CMK (cell line): ENCODE measurements at places on chromosomes 5 and 9.
A peak's percentile ranks its signal among the peaks of the same experiment; 100 is the strongest.

DNA sequence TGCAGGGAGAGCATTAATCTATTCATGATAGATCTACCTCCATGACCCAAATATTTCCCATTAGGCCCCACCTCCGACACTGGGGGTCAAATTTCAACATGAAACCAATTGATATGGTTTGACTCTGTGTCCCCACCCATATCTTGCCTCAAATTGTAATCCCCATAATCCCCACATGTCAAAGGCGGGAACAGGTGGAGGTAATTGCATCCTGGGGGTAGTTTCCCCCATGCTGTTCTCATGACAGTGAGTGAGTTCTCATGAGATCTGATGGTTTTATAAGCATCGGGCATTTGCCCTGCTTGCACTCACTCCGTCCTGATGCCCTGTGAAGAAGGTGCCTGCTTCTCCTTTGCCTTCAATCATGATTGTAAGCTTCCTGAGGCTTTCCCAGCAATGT, 153.5 kb downstream of the SV2C start:
- no peak for DNase-seq

DNA sequence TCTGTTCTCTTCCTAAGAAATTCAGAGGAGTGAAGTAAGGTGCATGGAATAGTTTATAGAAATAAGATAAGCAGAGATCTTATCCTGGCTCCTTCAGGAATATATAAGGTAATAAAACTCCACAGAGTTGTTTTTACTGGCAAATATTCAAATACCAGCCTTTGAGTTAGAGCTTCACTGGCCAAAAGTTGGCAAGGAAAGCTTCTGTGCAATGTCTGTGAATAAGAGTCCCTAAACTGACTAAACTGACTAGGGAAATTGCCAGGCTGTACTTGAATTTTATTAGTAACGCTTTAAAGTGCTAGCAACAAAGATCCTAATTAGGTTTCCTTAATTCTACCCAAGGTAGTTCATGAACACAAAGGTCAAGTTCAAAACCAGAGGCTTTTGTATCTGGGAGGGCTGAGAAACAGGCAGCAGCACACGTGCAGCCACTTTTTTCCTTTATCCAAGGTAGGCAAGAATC, 131.1 kb upstream of the MPDZ start:
- DNase-seq = no peak

DNA sequence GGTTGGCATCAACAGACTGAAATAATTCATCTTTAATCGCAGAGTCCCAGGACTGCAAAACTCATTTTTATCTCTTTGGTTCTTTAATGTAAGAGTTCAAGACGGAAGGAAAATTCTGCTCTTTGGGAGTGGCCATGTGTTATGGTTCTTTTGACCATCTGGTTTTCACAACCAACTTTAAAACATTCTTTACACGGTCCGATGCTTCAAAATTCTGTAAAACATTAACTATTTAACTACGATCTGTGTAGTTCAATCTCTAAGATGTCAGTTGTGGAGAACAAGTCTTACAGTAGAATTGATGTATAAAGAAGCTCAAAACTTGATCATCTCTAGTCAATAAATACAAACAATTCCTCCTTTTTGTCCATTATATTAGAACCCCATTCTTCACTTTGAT, 83.0 kb downstream of the CMYA5 start:
- no peak for DNase-seq

- no peak for DNase-seq
These were observed 944 bp downstream of the ATOX1 start for GRCh38 chr5:151757233-151758140.

DNA sequence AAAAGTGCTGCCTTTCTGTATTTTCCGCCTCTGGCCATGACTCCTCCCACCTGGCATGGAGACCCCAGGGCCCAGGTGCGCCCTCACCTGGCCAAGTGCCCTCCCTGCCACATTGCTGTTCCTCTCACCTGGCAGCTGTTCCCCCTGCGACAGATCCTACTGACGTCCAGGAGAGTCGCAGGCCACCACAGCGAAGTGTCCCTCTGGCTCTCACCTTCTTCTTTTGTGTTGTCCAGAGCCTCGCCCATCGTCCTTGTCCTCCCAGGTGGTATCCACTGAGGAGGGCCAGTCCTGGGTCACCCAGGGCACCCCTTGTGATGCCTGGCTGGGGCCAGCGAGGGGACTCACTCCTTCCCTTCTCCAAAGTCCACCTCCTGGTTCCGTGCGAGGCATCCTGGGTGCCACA, 2.6 kb downstream of the NKD2 start:
- DNase-seq = no peak

DNA sequence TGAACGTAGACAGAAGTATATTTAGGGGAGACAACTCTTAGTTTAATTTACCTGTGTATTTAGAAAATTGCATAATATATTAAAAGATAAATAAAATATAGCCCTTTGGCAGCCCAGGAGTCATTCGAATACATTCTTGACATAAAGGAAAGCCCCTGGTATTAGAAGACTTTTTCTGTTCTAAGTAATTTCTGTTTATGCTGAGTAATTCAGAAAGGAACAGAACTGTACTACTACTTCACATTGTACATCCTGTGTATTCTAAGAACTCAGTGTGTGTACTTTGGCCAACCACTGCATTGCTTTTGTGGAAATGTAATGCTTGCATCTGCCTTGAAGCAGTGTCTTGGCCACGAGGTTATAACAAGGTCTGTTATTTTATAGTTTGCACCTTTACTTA, 136.4 kb downstream of the KDM4C start:
- no peak for DNase-seq

- no peak for DNase-seq
These were observed 54.1 kb downstream of the FAT2 start for GRCh38 chr5:151537044-151537443.

GRCh38 chr9:87447547-87448432, 49.9 kb upstream of the DAPK1 start:
- no peak for DNase-seq

DNA sequence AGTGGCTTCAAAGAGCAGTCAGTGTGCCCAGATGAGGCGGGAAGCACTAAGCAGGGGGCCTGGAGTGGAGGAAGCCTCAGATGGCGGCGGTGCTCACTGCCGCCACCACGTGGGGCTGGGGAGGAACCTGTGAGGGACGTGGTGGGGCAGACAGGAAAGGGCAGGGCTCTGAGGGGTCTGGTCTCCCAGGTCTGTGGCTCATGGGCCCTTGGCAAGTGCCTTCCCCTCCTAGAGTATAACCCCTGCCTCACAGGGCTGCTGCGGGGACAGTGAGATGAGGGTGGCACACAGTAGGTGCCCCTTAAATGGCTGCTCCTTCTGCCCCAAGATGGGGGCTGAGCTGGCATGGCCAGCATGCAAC, 26.6 kb downstream of the NR5A1 start:
- peak; percentile 45 for DNase-seq

DNA sequence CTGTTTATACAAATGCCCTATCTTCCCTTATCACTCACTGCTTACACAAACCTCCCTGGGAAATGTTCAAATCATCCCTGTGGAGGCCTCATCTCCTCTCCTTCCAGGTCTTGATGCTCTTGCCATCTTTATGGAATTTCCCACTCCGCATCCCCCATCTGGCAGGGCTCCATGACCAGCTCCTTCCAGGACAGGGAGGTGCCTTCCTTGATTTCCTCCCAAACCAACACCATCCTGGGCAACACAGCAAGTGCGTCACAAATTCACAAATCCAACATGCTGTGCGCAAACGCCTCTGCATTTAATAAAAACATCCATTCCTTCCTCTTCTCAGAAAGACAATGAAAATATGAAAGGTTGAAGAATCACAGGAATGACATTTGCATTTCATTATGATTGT, 51.7 kb downstream of the EPB41L4A start:
- no peak for DNase-seq

GRCh38 chr9:91488341-91488740, 64.7 kb upstream of the NFIL3 start:
- DNase-seq = no peak

- DNase-seq = no peak
These were observed 198.5 kb upstream of the ADAMTSL1 start for GRCh38 chr9:18275313-18275990.

DNA sequence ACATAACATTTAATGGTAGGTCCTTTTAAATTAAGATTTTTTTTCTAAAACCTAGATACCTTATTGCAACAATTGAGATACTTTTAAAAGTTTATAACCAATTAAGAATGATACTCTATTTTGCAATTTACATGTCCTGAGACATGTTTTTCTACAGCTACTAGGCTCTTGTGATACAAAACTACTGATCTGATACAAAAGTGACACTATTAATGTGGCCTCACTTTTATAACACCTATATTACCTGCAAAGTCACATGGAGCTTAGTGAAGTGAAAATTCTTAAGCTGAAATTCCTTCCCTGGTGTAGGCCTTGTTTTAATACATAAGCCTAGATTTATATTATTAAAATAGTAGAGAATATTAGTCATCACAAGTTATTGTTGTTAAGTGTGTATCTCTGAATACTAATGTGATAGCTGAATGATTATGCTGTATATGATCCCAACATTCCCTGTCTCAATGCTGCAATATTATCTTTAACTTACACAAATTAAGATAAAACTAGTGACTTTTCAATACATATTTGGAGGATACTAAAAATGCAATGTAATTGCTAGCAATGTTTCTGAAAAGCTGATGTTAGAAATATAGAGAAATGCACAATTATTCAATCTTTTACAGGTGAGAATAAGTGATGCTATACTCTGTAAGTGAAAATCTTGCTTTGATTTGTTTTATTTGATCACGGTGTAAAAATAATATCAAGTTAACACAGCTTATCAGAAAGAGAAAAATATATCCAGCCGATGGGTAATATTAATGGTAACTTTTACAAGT, 2.6 kb downstream of the NFIB start:
- DNase-seq = no peak

GRCh38 chr9:26175264-26175663, 497.0 kb upstream of the TUSC1 start:
- DNase-seq = no peak

- DNase-seq = no peak
These were observed 25.4 kb downstream of the STARD4 start for GRCh38 chr5:111486926-111487325.

DNA sequence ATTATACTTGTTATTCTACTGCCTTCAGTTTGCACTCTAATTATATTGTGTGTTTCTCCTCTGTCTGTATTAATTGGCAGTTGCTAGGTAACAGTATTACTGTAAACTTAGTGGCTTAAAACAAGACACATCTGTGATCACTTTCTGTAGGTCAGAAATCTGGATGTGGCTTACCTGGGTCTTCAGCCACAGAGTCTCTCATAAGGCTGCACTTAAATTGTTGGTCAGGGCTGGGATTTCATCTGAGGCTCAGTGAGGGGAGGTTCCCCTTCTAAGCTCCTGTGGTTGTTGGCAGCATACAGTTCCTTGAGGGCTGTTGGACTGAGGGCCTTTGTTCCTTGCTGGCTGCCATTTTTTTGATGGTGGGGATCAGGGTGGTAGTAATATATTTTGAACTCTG, 68.8 kb downstream of the SLC44A1 start:
- no peak for DNase-seq

GRCh38 chr5:14039063-14039462, 94.6 kb upstream of the DNAH5 start:
- DNase-seq = no peak

DNA sequence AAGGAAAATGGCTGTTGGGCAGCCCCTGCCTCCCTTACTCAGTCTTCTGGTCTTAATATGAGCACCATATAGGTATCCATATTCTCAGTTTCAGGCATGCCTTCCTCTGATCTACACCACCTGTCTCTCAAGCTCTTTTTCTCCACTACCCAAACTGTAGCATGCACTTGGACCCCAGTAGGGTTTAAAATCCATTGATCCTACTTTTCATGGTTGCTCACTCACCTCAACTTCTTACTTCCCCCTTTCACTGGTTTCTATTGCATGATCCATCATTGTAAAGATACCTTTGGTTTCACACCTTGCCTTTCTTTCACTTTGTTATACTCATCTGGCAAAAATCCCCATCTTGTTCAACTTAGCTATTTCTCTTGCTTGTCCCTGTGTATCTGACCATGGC, 159.4 kb downstream of the KDM4C start:
- DNase-seq = no peak

- DNase-seq = no peak
These were observed 1078.3 kb downstream of the CDH12 start for GRCh38 chr5:21774801-21775200.

- no peak for DNase-seq
These were observed 18.9 kb downstream of the IPPK start for GRCh38 chr9:92650839-92651621.

- no peak for DNase-seq
These were observed 78.9 kb downstream of the SMARCA2 start for GRCh38 chr9:2093920-2094597.

DNA sequence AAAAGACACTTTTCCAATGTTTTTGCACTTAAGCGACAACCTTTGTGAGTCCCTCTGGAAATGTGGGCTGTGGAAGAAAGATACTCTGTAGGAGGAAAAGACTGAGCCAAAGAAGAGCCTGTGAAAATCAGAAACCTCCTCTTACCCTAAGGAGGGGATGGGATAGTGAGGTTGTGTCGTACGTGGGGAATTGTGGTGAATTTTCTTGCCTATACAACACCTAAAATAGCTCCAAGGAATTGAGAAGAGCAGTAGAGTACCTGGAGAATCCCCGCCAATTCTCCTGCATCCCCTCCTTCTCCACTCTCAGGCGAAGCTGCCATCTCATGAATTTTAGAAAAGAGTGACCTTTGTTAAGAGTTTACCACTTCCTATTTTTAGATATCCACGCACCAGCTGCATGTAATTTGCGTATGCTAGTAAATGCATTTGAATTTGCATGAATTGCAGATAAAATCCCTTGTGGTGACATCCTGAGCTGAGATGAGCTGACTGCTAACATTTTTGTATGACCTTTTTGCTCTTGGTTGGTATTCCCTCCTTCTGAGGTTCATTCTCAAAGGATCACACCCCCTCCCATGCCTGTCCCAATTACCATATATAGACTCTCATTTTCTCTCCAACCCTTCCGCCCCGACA, 147.2 kb downstream of the PCSK5 start:
- no peak for DNase-seq

- DNase-seq = no peak
These were observed 757 bp downstream of the SAPCD2 start for GRCh38 chr9:137069508-137070091.

GRCh38 chr5:67730917-67731474, 484.6 kb upstream of the PIK3R1 start:
- DNase-seq = no peak

DNA sequence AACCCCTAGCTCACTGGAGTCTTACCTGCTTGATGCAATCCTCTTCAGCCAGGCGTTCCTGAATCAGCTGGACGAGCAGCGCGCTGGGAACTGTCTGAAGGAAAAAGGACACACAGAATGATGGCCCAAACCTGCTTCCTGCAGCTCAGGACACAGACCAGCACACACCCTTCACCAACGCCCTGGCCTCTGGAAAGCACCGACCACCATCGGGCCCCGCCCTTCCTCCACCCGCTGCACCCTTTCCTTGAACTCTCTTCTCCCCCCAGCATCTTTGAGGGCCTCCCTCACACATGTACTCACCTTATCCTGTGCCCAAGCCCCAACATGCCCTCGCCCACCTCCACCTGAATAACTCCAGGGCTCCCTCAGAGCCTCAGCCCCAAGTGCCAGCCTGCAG, 23.3 kb downstream of the AK8 start:
- DNase-seq = no peak

DNA sequence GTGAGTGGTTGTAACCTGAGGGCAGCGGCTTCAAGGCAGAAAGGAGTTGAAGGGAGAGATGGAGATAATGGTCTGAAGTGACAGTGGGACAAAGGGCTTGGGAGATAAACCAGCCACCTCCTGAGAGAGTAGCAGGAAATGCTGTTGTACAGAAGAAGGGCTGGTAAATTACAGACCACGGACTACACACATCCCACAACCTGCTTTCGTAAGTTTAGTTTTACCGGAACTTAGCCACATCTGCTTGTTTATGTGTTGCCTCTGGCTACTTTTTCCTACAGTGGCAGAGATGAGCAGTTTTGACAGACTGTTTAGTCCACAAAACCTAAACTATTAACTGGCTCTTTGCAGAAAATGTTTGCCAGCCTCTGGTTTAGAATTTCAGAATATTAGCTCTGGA, 269.5 kb downstream of the ARHGEF28 start:
- DNase-seq = no peak
